ENCODE measurements at places on chromosomes 16 and 17.
A peak's percentile ranks its signal among the peaks of the same experiment; 100 is the strongest.

GRCh38 chr17:30927756-30928155, 6.0 kb downstream of the ADAP2 start:
- no peak for DNase-seq

GRCh38 chr16:89685916-89686315, 573 bp upstream of the CDK10 start:
- DNase-seq: no peak

DNA sequence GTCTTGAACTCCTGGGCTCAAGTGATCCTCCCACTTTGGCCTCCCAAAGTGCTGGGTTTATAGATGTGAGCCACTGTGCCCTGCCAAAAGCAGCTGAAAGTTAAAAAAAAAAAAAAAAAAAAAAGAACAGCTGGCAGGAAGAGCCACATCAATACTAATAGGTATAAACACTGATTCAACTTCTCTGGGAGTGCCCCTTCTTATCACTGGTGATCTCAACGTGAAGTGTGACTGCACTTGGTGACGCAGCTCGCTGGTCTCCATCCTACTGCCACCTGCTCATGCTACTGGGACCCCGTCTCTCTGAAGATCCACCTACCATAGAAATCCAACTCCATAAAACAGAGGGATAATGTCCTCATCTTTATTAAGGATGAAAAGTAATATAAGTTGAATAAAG, 40.8 kb downstream of the RNF157 start:
- no peak for DNase-seq

- DNase-seq: no peak
Observed at GRCh38 chr17:17455173-17455572, 21.6 kb upstream of the MED9 start.

DNA sequence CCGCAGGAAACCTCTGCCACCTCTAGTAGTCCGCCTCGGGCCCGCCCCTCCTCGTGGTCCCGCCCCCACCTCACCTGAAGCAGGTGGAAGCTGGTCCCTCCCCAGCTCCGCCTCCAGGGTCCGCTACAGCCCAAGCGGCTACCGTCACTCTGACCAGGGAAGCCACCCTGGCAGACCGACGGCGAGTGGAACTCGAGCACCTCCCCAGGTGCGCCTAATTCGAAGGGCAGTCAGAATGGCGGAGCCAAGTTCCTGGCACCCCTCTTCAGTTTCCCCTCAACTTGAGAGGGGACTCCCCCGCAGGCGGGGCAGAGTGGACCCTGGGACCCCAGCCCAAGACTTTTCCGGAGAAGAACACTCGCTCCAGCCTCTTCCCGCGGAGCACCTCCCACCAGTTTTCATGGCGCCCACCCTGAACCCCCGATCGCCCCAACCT, 507 bp downstream of the FHOD1 start:
- DNase-seq: no peak

- DNase-seq: no peak
Observed at GRCh38 chr17:78923660-78924453, 1.3 kb downstream of the TIMP2 start.

GRCh38 chr17:62093188-62094155, 28.4 kb upstream of the MED13 start:
- peak; percentile 79 for DNase-seq

DNA sequence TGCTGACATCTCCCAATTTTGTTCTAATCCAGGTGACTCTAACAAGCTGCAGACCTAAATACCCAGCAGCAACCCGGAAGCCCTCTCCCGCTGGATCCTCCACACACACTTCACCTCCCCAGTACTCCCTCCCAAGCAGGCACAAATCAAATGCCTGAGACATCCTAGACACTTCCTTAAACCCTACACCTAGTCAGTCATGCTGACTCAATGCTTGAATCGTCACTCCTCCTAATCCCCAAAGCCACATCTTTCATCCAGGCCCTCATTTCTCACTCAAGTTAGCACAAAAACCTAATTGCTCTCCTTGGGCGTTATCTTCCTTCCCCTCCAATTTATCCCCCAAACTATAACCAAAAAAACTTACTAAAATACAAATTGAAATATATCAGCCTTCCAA, 32.7 kb downstream of the CMC2 start:
- no peak for DNase-seq

DNA sequence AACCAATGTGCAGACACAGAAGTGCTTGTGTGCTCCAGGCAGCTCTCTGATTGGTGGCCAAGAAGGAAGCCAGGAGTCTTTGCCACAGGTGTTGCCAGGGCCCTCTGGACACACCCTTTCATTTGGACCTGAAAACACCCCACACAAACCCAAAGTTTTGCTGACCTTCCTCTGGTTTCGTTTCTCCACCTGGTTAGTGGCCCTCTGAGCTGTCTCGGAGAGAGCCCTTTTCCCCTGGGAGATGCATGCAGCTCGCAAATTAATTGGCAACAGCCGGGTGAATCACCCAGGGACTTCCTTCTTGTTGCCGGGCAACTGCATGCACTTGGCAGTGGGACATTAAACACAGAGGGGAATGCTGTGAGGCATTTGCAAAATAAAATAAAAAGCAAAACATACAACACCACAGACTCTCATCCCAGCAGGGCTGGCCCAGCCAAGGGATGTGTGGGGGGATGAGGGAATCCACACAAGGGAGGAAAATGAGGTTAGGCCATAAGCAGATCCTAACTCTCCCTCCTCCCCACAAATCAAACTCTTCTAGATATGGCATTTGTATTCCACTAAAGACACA, 286.6 kb downstream of the SOX9 start:
- no peak for DNase-seq

DNA sequence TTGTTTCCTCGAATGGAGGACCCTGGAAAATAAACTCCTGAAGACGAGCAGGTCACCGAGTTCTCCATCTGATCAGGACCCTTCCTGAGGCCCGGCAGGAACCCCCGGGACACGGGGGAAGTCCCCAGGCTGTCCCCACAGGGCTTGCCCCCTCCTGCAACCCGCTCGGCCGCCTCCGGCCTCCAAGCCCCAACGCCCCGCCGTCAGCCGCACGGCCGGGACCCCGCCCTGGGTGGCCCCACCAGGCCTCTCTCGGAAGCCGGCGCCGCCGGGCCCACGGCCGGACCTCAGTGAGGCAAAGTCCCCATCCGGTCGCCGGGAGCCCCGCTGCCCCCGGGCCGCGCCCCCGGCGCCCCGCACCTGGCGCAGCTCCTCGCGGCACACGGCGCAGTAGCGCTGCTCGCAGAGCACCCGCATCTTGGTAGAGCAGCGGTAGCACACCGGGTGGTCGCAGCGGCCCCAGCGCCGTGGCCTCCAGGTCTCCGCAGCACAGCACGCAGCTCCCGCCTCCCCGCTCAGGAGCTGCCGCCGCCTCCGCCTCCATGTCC, 383 bp downstream of the ZNF598 start:
- DNase-seq: no peak

DNA sequence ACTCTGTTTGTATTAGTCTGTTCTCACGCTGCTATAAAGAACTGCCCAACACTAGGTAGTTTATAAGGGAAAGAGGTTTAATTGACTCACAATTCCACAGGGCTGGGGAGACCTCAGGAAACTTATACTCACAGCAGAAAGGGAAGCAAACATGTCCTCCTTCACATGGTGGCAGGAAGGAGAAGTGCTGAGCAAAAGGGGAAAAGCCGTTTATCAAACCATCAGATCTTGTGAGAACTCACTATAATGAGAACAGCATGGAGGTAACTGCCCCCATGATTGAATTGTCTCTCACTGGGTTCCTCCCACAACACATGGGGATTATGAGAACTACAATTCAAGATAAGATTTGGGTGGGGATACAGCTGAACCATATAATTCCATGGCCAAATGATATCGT, 30.9 kb downstream of the ABCC1 start:
- no peak for DNase-seq

GRCh38 chr17:57401556-57402488, 145.5 kb downstream of the MSI2 start:
- no peak for DNase-seq

GRCh38 chr16:82203198-82203597, 33.2 kb upstream of the MPHOSPH6 start:
- no peak for DNase-seq

All from Panc1 (cell line).